ENCODE measurements at places on chromosomes 6 and 20. TPM values are rescaled to one million over a fixed set of nuclear protein-coding genes. Genes with fewer than 3 reads are reported as not detected.
A peak's percentile ranks its signal among the peaks of the same experiment; 100 is the strongest.

The SPO11 gene
- polyA plus RNA-seq = not detected

GRCh38 chr6:147974376-147974775, 368.3 kb upstream of the SASH1 start:
- DNase-seq = no peak

GRCh38 chr6:105041880-105042279, 85.0 kb downstream of the LIN28B start:
- no peak for DNase-seq

The GJA10 gene
- polyA plus RNA-seq = not detected

DNA sequence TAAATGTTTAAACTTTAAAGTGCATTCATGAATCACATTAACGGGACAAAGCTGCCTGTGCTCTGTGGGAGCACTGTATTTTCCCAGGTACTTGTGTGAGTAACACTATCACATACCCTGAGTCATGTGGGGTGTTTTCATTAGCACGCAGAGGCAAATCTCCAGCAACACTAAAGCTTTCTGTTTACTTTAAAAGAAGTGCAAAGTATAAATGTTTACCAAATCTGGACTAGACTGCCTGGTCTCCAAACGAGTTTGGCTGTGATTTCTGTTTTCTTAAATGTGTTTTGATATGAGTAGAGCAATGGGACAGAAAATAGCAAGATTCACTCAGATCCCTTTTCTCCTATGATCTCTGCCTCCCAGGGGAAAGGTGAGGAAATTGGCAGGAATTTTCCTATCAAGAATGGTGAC, 28.8 kb upstream of the RIPPLY2 start:
- no peak for DNase-seq

GRCh38 chr20:34200023-34200422, 41.2 kb upstream of the ASIP start:
- DNase-seq = no peak

- DNase-seq = peak; percentile 59
These were observed 38.9 kb downstream of the OR2B2 start for GRCh38 chr6:27873021-27873940.

DNA sequence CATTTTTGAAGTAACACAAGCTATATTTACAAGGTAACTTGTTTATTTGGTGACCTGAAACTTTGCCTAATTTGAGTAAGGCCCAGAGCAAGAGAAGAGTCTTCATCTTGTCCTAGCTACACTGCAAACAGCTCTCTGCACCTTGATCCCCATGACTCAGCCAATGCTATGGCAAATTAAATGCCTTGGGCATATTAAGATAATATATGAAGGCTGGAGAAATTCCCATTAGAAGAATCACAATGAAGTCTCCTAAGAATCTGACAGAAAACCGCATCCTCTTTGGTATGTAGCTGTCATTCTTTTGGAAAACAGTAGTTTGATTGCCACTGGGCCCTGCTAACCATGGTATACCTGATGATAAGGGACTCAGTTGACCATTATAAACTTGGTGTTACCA, 204.5 kb downstream of the UBE3D start:
- no peak for DNase-seq

DNA sequence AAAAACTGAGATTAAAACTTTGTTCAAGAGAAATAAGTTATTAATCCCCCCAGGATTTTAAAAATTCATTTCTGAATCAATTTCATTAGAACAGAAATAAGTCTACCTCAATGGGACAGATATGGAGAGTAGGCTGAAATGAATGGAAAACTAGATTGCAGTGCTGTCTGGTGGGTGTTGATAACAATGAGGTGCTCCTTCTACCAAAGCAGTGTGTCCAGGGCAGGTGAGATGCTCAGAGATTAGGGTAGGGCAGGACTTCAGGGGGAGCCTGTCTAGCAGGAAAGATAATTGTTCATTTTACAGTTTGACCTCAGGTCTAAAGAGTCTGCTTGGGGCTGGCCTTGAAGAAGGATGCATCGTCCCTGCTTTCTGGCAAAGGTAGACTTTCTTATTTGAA, 38.0 kb upstream of the MYLIP start:
- DNase-seq = no peak

GRCh38 chr6:90494067-90494780, 92.6 kb downstream of the MAP3K7 start:
- DNase-seq = no peak

GRCh38 chr6:33420491-33421343, 852 bp downstream of the SYNGAP1 start:
- no peak for DNase-seq

DNA sequence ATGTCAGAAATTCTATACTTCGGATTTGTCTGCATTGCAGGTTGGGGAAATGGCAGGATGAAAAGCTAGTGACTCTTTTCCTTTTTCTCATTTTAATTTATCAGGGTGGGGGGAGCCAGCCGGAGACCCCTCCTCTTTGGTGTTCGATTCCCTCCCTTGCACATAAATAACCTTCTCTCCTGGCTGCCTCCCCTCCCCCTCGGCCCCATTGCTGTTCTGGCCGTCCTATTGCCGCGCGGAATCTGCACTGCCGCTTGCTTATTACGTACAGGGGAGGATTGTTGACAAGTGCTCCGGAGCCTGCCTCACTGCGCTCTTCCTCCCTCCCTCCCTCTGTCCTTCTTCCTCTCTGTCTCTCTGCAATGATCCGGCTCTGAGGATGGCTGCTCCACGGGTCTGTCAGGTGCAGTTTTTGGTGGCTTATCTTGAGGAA, 154.7 kb downstream of the JARID2 start:
- no peak for DNase-seq

GRCh38 chr6:165630544-165630953, 32.5 kb downstream of the PDE10A start:
- no peak for DNase-seq

- DNase-seq = no peak
These were observed 12.7 kb upstream of the SMOC2 start for GRCh38 chr6:168428052-168428826.

GRCh38 chr20:58306421-58307261, 2.9 kb upstream of the RAB22A start:
- peak; percentile 90 for DNase-seq

DNA sequence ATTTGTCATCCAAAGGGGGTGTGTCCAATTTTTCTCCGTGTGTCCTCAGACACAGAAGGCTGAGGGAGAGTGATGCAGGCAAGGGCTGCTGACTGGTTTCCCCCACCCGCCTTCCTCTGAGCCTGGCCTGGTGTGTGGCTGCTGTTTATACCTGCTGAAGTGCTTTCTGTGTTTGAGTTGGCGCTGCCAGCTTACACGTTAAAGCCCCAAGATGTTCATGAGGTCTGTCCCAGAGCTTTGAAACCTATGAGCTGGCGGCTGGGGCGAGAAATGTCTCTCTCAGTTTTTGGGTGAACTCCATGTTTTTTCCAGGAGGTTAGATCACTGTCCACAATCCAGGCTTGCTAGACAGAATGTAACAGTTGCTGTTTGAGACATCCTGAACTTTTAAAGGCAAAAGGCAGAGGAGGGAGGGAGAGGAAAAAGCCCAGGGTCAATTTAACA, 69.0 kb upstream of the CCN2 start:
- DNase-seq = no peak

The ESR1 gene
- polyA plus RNA-seq = not detected

DNA sequence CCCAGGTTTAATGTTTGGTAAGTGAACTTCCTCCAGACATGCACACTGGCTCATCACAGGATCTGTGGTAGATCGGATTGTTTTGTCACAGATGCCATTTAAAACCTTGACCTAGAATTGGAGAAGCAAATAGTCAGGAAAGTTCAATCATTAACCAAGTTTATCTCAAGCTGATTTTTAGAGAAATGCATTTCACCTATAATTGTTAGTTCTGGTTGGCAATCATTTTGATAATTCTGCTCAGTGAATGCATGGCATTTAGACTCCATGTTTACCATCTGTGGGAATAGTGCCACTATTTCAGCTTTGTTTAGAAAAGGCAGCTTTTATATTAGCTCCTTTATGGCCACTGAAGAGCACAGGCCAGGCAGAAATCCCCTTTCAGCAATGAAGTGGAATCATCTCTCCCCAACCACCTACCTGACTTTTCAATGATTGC, 73.9 kb upstream of the IPCEF1 start:
- DNase-seq = no peak

GRCh38 chr20:36573798-36574365, 485 bp downstream of the TGIF2 start:
- DNase-seq = peak; percentile 65

- no peak for DNase-seq
These were observed 80.3 kb downstream of the TBC1D7 start for GRCh38 chr6:13248053-13248452.

DNA sequence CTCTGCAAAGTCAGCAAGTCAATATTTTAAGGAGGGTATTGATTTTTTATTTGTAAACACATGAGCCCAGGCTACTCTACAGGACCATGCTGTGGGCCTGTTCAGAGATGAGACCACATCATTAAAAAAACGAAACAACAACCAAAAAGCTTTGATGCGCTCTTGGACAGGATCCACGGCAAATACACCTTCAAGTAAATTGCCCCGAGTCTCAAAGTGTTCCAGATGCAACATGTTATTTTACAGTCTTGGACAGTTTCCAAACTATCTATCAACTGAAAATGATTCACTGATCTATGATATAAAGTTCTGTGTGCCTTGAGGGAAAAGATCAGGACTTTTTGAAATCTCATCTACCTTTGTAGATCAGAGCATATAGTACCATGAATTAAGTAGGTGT, 25.8 kb upstream of the CARMIL1 start:
- DNase-seq = no peak

- DNase-seq = no peak
These were observed 184.1 kb upstream of the GMDS start for GRCh38 chr6:2429460-2429859.

- DNase-seq = no peak
These were observed 1060.3 kb upstream of the CITED2 start for GRCh38 chr6:140434761-140435160.

DNA sequence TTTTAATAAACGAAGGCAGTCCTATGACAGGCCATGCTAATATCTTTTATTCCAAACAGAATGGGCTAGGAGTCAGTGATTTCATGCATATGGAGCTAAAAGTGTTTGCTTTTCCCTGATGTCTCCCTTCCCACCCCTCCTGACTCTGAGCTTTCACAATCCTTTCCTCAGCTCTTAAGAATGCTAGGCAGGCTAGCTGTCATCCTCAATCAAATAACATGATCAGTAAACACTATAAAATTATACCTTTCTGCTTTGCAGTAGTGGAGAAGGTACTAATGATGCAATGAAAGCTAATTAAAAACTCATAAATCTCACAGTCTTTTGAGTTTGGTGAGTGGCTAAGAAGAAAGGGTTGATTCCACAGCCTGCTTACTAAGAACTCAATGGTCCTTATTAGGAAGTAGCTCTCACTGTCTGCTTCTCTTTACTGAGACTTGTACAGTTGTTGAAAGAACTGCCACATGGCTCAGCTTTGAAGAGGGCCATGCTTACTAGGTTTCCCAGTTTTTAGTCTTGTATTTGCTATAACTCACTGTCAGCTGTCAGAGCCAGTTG, 250.9 kb upstream of the JAG1 start:
- DNase-seq = no peak

DNA sequence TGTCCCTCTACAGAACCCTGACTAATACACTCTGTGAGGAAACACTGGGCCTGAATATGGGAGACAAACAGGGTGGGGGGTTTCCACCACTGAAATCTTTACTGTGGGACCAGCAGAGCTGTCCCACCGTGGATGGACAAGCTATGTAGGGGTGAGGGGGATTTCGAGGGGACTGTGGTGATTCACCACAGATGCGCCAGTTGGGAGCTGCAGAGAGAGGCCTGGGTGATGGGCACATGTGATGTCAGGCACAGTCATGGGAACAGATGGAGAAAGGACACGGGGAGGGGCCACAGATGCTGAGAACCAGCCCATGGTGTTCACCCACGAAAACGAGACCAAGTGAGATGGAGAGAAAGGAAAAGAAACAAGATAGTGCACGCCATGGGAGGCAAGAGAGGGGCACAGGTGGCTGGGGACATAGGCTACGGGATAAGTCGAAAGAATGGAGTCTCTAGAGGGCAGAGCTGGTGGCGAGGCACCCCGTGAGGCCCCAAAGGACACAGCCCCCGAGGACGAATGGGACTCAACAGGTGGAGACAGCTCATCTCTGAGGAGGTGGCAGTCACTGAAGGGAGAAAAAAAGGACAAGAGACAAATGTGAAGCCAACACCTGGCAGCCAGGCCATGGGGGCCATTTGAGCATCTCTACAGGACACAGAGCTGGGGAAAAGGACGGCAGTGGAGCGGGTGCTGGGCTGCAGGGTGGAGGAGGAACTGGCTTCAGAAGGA, 10.5 kb upstream of the RAMACL start:
- DNase-seq = no peak

DNA sequence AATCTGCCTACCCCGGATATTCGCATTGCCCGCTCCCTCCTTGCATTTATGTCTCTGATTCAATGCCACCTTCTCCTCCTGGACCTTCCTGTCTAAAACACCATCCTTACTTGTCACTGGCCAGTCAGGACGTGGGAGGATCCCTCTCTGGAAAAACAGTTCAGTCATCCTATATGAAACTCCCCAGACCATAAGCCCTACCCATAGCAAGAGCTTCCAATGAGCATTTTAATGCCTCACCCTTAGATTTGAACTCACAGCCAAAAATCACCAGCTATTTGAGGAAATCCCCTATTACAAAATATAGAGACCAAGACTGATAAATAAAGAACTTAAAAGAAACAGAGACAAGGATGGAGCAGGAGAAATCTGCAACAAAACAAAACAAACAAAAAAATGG, 86.4 kb downstream of the SHLD1 start:
- no peak for DNase-seq

DNA sequence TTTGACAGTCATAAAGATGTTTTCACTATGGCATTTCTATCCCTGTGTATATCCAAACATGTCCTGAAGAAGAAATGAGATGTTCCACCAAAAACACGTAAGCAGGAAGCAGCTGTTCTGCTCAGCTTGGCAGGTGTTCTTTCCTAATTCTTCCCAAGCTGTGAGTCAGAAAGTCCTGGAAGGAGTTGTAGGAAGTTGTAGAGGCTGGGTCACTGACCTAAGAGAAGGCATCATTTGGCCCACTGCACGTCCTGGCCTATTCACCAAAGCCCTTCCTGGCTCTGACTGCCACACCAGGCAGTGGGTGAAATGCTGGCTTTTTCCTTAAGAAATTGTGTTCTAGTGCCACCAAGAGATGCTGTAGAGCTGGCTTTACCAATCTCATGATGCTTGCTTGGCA, 40.3 kb downstream of the STX11 start:
- DNase-seq = no peak

The HAO1 gene
- not detected for polyA plus RNA-seq

GRCh38 chr6:144460327-144461095, 175.4 kb downstream of the UTRN start:
- no peak for DNase-seq

GRCh38 chr20:48523191-48523995, 304.4 kb downstream of the PREX1 start:
- DNase-seq = no peak

- no peak for DNase-seq
These were observed 119.4 kb downstream of the RFPL4B start for GRCh38 chr6:112466373-112467151.
